Activated CD4-positive, alpha-beta T cell treated with anti-CD3 and anti-CD28 coated beads, Interleukin-10, Interleukin-2, amounts not matched to agents 100 ng/mL and 50 ng/mL, durations not matched to agents 16 hours and 8 hours (primary cell): ENCODE measurements at places on chromosomes 3 and 15.

- DNase-seq, result no peak
Observed at GRCh38 chr15:69456208-69457166, 3.9 kb downstream of the RPLP1 start.

DNA sequence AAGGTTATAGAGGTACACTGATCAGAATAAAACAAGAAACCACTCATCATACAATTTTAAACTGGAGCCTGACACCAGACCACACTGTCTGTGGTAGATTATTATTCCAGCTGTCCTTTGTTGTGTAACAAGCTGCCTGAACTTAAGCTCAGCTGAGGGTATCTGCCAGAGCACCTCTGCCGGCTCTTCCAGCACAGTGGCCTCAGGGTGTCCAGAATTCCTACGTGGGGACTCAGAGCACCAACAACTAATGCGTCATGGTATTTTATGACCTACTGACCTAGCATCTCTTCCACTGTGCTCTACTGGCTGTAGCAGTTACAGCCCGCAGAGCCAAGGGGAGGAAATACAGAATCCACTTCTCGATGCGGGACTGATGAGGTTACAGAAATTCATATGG lies 15.6 kb upstream of the RAF1 start:
- no peak for DNase-seq

DNA sequence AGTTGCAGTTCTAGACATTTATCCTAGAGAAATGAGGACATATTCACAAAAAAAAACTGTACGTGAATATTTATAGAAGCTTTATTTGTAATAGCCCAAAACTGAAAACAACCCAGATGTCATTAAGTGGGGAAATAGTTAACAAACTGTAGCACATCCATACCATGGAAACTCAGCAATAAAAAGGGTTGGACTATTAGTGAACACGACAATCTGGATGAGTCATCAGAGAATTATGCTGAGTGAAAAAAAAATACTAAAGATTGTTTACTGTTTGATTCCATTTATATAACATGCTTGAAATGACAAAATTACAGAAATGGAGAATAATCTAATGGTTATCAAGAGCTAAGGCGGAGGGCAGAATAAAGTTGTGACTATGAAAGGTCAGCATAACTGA lies 59.5 kb downstream of the CPA3 start:
- DNase-seq, result no peak

- DNase-seq, result no peak
Observed at GRCh38 chr15:29451201-29451781, 181.7 kb upstream of the NSMCE3 start.

DNA sequence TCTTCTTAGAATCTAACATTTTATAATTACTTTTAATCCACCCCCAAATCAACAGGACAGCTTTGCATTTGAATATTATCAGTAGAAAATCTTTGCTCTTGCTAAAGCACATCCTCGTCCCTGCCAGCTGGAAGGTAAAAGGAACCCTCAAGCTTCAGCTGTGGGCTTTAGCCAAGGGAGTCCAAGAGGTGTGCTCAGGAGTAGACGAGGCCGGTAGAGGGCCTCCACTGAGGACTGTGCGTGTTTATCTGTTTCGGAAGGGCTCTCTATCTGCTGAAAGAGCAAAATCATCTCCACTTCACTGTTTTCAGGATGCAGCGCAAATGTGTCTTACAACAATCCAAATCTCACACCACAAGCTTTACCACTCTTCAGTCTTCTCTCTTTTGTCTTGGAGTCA lies 257.4 kb upstream of the IL12A start:
- no peak for DNase-seq

GRCh38 chr3:142272200-142272891 lies 47.0 kb upstream of the GK5 start:
- no peak for DNase-seq

- DNase-seq, result peak; percentile 97
Observed at GRCh38 chr3:196179380-196180308, 31.6 kb downstream of the ZDHHC19 start.

DNA sequence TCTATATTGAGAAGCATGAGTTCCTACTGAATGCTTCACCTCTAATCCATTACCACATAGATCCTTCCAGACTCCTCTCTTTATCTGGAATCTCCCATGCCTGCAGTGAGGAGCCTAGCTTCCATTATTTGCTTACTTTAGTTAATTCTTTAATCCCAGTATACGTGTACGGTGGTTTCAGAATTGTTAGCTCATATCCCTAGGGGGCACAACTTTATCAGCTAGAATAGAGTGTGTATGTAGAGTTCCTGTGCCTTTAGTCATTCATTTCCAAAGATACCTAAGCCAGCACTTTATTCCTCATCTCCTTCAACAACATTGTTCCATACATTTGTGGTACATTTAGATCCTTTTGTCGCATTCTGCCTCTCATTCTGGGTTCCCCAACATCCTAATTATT lies 226.0 kb downstream of the TJP1 start:
- DNase-seq, result no peak

DNA sequence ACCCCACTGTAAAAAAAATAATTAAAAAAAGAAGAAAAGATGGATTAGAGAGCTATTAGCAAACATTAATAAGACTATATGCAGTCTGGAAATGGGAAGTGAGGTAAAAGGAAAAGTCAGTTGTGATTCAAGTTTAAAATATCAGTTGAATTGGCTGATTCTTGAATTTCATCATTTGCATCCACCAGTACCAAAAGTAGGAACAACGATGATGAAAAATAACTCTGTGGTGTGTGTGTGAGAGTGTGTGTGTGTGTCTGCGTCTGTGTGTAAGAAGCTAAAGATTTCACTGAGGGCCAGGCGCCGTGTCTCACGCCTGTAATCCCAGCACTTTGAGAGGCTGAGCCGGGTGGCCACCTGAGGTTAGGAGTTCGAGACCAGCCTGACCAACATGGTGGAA lies 56.0 kb upstream of the SLC4A7 start:
- no peak for DNase-seq
